ENCODE measurements at places on chromosomes 5 and 9.
A peak's percentile ranks its signal among the peaks of the same experiment; 100 is the strongest.

- DNase-seq: no peak
These were observed 60.0 kb downstream of the MAP1B start for GRCh38 chr5:72167257-72167656.

GRCh38 chr9:109971226-109971625 is 191.2 kb downstream of the PALM2AKAP2 start:
- no peak for DNase-seq

DNA sequence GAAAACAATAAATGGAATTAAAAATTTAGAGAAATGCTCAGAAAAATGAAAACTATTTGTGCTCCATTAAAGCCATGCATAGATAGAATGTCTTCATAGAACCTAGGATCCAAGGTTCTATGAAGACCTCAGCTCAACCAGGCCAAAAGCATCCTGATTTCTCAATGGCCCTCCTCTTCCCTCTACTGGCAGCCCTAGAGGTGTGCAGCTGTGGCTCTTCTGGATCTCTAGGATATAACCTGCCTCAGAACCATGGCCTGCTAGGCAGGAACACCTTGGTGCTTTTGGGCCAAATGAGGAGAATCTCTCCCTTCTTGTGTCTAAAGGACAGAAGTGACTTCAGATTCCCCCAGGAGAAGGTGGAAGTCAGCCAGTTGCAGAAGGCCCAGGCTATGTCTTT is 15.1 kb downstream of the IFNA1 start:
- DNase-seq: no peak

GRCh38 chr9:126838055-126838811 is 22.2 kb upstream of the ZBTB34 start:
- no peak for DNase-seq

- no peak for DNase-seq
These were observed 151.3 kb downstream of the SPOCK1 start for GRCh38 chr5:137347865-137348264.

- DNase-seq: peak; percentile 62
These were observed 636.0 kb downstream of the NR2F1-AS1 start for GRCh38 chr5:92944903-92945604.

DNA sequence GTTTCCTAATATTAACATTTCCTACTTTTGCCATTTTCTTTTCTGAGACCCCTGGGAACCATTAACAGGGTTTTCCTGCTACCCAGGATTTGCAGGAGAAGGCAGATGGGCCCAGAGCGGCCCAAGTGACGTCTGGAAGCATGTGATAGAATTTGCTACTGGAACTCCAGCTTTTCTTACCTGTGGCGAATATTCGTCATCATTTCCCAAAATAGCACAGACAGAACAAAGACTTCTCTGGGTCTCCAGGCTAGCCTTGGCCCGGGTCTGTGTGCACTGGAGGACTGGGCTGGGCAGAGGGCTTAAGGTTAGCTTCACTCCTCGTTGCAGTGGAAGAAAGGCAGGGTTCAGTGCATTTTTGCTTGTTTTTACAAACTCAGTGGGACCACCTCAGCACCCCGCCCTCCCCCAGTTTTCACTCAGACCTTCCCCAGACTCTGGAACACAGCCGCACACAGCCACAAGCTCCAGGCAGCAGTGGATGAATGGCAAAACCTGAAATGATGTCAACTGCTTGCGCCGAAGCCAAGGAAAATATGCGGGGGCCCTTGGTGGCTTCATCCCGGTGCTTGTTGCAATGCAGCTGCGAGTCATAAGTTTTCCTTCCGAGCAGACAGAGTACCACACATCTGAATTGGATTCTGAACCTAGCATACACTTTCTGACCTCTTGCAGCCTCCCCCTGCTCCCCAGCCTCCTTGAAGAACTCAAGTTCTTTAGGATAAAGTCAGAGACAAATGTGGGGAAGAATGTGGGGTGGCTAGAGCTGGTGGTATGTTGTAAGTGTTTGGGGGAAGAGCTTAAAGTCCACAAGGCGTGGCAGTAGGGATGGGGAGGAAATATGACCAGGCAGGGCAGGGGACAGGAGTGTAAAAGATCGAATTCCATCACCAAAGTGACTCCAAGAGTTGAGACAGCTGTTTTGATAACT is 586.0 kb downstream of the CCDC171 start:
- DNase-seq: peak; percentile 82
